ENCODE measurements at places on chromosomes 11 and 22. TPM values are rescaled to one million over a fixed set of nuclear protein-coding genes. Genes with fewer than 3 reads are reported as not detected.
A peak's percentile ranks its signal among the peaks of the same experiment; 100 is the strongest.

DNA sequence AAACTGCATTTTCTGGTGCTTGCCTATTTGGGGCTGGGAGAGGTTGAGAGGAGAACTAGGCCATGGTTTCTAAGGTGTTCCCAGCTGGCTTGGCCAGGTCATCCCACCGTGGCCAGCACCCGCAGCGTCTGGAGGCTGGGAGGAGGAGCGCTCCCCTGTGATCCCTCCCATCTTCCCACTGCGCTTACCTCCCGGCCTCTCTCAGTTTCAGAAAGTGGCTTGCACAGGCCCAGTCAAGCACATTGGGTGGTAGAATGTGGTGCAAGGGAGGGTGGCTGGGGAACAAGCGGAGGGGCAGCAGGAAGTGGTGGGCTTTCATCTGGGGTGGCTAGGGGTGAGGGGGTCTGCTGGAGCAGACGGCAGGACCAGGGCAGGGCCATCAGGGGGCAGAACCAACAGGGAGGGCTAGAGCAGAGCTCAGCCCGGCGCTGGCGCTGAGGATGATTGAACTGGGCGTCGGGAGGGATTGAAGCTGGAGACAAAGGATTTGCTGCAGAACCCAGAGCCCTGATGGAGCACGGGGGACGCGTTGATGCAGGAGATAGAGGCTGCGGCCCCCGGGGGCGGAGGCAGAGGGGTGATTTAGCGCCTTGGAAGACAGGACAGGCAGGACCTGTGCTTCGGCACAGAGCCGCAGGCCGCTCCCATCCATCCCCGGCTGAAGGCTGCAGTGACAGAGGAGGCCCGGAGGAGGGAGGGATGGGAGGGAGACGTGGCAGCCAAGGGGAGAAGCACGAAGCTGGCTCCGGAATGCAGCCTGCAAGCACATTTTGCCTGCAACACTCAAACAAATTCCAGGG lies 76.0 kb downstream of the TRIM29 start:
- no peak for DNase-seq

DNA sequence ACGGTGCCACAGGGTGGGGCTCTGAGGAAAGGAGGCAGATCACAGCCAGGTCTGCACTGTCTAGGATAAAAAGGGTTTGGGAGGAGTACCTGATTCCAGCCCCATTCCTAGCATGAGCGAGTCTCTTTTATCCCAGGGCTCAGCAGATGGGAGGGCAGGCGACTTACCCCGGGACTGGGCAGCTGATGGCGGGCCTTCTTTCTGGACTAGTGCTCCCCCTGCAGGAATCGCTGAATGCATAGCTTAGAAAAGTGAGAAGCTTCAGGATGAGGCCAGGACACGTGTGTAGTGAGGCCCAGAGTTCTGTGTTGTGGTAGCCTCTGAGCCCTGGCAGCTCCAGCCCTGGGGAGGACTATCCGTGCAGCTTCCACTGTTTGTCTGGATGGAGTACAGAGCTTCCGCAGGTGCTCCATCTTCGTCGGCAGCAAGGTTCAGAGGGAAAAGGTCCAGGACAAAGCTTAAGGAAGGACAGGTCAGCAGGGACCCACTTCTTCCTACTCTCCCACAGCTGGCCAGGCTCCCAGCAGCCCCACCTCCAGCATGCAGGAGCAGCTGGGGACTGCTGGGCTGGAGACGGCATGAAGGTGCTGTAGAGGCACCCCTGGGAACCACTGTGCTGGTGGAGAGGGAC lies 30.4 kb downstream of the COMMD9 start:
- DNase-seq: peak; percentile 54

DNA sequence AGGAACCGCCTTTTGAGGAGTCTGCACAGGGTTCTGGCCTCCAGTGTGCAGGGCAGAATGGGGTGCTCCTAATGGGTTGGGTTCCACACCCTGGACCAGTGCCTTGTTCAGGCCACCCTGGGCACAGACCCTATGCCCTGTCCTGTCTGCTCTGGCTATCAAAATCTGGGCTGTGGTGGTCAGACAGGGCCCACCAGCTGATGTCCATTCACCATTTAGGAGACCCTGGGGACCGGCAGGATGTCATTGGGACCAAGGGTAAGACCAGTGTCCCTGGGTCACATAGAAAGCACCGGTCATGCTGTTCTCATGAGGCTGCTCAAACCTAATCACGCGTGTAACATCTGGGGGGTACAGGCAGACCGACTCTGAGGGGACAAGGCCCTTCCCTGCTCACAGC lies 37.3 kb downstream of the PARVG start:
- no peak for DNase-seq

- no peak for DNase-seq
These were observed 190.0 kb downstream of the PGR start for GRCh38 chr11:100939571-100939970.

DNA sequence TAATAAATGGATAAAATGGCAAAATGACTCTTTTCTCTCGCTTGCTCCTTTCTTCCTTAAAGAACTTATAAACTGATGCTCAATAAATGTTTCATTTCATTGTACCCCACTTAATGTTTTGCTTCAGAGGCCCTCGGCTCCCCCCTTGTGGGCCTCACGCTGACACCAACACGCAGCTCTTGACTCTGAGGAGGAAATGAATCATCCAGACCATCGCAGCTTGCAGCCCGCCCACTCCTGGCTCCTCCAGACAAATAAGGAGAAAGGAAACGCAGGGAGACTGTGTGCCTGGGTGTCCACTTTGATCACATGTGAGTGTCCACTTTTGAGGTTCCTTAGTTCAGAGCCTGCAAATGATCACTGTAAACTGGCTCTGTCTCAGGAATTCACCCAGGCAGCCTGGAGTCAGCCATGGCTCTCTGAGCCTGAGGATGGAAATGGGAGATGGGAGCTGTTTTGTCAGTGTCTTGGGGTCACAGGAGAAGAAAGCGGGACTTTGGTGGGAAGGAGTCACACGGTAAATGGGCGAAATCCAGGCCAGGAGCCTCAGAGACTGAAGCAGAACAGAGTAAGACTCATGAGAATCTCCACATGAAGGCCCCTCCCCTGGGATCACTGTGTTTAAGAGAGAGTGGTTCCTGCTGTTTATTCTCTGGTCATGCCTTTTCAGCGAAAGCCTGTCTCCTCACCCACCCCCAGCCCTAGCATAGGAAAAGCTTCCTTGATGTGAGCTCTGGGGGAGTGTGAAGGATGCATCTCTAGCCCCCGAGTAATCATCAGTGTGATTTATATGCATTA lies 96.5 kb downstream of the CWC15 start:
- DNase-seq: peak; percentile 90

- DNase-seq: no peak
These were observed 621 bp downstream of the HMOX1 start for GRCh38 chr22:35381424-35382009.

DNA sequence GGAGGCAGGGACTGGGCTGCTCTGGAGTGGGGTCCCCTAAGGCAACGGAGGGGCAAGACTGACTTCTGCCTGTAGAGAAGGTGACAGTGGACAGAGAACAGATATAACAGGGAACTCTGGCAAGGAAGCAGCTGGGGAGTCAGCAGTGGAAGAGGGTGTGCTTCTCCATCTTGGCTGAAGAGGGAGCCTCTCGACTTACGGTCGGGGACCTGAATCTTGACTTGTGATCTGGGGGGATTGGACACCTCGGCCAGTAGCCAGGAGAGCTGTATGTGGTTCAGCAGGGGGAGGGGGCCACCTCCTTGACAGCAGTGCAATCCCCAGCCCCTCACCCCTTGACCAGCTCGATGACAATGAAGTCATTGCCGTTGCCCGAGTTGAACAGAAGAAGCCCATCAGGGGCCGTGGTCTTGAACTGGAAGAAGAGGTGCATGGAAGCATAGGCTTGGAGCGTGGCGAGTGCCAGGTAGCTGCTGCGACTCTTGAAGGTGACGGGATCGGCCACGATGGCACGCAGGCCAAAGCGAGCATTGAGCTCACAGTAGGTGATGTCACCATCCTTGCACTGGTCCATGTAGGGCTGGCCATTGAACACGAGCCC lies 60.0 kb downstream of the SLC22A12 start:
- DNase-seq: no peak

GRCh38 chr11:11263238-11264005 lies 89.6 kb downstream of the CSNK2A3 start:
- no peak for DNase-seq

DNA sequence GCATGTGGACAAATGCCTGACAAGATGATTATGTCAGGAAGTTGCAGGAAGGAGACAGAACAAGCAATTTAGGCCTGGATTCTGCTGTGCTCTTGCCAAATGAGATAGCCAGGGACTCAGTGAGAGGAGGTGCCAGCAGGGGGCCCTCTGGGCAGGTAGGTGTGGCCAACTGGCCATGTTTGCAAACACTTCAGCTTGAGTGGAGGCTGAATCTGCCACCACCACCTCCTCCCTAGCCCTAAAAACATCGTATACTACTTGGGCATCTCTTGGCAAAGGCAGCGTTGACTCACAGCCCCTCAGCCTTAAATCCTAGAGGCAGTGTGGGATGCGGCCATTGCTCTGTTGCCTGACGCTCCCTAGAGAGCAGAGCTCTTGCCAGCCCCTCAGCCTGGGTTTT lies 95.1 kb upstream of the PLET1 start:
- DNase-seq: peak; percentile 43

- DNase-seq: no peak
These were observed 157.2 kb downstream of the ATG16L2 start for GRCh38 chr11:72971192-72971967.

GRCh38 chr22:30865656-30866055 lies 102.9 kb downstream of the MORC2 start:
- no peak for DNase-seq

GRCh38 chr22:45998638-45999378 lies 21.8 kb upstream of the WNT7B start:
- DNase-seq: peak; percentile 15

DNA sequence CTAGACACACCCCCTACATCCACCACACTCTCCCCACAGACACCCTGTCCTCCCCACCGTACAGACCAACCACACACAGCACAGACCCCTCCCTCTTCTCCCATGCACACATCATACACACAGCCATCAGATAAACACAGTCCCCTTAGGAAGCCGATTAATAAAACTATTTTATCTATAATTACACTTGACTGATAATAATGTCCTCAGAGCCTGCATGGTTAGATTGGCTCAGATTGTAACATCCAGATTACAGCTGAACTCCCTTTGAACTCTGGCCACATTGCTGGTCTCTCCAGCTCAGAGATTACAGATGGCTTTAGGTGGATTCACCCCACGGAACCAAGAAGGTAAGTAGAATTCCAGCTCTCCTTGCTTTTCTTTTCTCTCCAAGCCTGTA lies 9.5 kb upstream of the ELF5 start:
- DNase-seq: no peak

- DNase-seq: no peak
These were observed 47.4 kb downstream of the SHANK2 start for GRCh38 chr11:71204748-71205664.

DNA sequence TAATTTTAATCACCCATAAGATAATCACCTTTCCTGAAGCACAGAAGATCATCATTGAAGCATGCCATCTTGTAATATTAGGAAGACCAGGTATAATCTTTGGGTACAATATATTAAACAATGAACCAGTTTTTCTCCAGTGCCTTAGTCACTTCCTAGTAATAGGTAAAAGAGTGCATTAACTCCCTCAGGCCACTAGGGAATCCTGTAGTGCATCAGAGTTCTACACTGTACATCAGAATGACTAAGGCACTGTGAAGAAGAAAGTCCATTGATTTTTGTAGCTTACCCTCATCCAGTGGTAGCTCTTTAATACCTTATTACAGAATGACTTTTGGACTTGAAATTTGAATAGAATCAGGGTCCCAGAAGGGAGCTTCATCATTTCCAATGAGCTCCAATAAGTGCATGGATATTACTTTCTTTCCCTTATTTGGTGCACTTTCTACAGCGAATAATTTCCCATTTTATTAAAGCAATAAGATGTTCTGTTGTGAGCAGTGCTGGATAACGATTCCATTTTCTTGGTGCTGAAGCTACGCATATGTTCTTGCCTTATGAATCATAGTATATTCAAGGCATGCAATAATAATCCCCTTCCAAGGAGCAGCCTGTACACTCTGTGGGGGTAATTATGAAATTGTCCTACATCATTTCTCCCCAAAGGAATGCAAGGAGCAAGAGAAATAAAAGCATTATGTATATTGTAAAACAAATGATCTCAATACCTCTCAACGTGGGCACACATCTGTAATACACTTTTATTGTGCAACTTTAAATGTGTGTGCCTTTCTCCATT lies 4.7 kb downstream of the C11orf87 start:
- no peak for DNase-seq

PSMA1 gene
- 99.6 TPM for total RNA-seq

TRIM49 gene
- total RNA-seq: not detected

OR4C46 gene
- total RNA-seq: not detected

COX8A gene
- total RNA-seq: 820 TPM

BACE1-AS gene
- total RNA-seq: 8.0 TPM

CHRNA10 gene
- total RNA-seq: 0.27 TPM

XKR3 gene
- not detected for total RNA-seq

TUB gene
- 13.1 TPM for total RNA-seq
